ENCODE measurements at places on chromosomes 1 and 21.

DNA sequence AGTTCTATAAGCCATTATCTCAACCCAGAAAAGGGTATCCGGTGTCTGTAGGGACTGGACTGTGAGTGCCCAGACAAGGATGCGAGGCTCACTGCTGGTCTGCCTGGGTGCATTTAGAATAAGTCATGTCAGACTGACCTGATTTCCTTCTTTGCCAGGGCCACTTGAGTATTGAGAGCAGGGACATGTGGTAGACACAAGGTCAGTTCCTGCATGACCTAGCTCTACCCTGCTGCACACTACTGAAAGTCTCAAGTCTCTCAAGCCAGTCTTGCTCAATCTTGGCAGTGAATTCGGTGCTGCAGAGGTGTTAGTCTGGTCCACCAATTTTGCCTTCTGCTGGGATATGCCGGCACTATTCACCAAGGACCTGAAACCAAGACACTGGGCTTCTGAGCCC, 180.1 kb downstream of the C1orf94 start:
- DNase-seq: no peak

- no peak for DNase-seq
Measured at GRCh38 chr1:219952361-219952760, 24.0 kb upstream of the SLC30A10 start.

GRCh38 chr1:3662080-3662671, 9.9 kb downstream of the TP73 start:
- DNase-seq: no peak

GRCh38 chr1:8122160-8122476, 96.0 kb upstream of the ERRFI1 start:
- DNase-seq: no peak

GRCh38 chr21:21713651-21714180, 715.5 kb downstream of the NCAM2 start:
- DNase-seq: no peak

- DNase-seq: no peak
Measured at GRCh38 chr1:63612564-63612963, 19.4 kb downstream of the PGM1 start.

DNA sequence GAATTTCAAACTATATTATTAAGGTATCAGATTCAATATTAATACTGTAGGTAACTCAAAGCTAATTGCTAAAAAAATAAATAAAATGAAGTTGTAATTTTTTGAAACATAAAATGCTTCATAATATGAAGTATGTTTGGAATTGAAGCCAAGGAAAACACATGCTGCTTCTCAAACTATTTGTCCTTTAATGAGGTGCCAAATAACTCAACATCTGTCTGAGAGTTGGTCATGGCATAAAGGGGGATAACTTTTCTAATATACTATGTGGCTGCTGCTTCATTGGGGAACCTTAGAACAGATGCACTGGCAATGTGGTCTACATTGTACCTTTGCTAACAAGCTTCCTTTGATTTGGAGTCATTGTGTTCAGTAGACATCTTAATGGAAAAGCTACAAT, 96.7 kb downstream of the PDE4B start:
- DNase-seq: no peak

- DNase-seq: no peak
Measured at GRCh38 chr21:33839167-33839716, 76.4 kb downstream of the ATP5PO start.

DNA sequence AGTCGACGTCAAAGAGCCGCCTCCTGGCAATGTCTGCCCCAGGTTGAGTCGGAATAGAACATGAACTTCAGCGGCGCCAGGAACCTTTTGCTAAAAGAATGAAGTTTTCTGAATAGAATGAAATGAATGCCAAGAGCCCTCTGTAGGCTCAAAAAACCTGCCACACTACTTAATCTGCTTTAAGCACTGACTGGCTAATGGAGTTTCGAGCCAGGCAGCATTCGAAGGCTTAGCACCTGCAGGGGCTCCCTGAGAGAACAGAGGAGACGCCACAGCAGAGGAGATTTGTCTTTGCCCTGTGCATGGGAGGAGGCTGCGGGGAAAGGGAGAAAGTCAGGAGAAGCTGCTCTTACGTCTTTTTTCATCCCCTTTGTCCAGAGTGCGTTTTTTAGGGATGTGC, 641.7 kb downstream of the AJAP1 start:
- no peak for DNase-seq

GRCh38 chr1:87249803-87250202, 78.9 kb upstream of the LMO4 start:
- DNase-seq: no peak

DNA sequence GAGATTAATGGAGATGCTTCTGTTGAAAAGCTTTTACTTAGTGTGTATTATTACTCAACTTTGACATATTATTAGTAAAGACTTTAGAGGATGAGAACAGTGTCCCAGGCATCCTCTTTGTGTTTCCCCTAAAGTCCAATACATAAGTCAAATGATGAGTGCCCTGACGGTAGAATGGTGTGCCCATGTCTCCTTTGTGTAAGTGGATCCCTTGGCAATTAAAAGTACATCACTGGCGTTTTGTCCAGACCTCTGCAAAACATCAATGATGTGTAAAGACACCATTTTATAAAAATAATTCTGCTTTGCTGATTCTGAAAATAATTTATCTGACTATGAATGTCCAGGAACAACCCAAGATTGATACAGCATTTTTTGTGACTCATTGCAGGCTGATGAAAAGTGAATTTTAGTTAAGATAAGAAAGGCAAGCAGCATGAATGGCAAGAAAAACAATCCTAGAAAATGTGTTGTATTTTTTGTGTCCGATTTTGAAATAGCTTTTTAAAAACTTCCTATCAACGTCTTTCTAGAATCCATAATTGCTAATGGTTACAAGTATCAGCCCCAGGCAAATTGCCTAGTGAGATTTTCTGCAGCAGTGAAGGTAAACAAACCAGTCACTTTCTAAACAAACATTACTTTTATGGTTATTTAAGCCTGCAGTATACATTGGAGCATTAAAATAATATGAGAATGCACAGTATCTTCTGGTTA, 251.5 kb downstream of the PTPRC start:
- DNase-seq: no peak

GRCh38 chr1:42886800-42887199, 40.4 kb downstream of the ZNF691 start:
- DNase-seq: no peak

- no peak for DNase-seq
Measured at GRCh38 chr1:7579831-7580804, 191.0 kb upstream of the VAMP3 start.

GRCh38 chr1:165173409-165173808, 183.1 kb downstream of the LMX1A start:
- DNase-seq: no peak

DNA sequence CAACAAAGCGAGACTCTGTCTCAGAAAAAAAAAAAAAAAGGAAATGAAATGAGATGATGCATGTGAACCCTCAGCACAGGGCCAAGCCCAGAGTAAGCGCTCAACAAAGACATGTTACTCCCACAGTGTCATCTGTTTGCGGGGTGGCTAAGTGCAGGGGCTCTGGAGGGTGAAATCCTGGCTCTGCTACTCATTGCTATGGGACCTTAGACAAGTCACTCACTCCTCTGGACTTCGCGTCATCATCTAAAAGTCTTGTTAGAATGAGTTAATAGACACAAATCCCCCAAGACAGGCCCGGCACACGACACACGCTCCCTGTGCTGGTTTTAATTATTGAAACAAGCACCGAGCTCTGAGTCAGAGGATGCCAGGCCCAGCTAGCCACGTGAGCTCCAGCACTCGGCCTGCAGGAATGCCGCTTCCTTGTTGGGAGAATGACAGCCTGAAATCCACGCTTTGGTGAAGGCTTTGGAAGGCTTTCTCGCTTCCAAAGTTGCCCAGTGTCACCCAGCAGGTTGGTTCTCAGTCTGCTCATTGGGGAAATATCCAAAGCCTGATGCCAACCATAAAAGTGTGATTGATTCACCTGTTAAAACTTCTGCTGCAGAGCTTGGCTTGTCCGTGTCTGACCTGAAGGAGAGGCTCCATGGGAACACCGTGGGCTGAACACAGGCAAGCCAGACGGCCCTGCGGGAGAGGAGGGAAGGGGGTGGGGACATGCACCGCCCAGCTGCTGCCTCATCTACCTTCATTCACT, 36.7 kb upstream of the TARDBP start:
- DNase-seq: no peak

DNA sequence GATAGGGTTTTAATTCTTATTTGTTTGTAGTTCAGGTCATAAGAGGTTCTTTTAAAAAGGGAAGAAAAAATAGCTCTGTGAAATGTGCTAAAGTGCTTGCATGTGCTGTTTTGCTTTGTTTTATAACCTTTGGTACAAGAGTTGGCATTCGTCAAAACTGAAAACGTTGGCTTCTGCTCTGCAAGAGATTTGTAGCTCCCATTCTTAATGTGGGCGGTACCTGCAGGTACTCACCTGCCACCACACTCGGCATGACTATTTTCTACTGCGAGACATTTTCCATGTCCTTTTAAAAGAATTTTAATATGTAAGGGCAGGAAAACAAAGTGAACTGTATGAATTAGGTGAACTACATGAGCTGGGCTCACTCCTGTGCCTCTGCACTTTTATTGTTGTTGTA, 92.6 kb downstream of the ADARB1 start:
- DNase-seq: no peak

- DNase-seq: no peak
Measured at GRCh38 chr1:33146003-33146402, 35.8 kb downstream of the TRIM62 start.

DNA sequence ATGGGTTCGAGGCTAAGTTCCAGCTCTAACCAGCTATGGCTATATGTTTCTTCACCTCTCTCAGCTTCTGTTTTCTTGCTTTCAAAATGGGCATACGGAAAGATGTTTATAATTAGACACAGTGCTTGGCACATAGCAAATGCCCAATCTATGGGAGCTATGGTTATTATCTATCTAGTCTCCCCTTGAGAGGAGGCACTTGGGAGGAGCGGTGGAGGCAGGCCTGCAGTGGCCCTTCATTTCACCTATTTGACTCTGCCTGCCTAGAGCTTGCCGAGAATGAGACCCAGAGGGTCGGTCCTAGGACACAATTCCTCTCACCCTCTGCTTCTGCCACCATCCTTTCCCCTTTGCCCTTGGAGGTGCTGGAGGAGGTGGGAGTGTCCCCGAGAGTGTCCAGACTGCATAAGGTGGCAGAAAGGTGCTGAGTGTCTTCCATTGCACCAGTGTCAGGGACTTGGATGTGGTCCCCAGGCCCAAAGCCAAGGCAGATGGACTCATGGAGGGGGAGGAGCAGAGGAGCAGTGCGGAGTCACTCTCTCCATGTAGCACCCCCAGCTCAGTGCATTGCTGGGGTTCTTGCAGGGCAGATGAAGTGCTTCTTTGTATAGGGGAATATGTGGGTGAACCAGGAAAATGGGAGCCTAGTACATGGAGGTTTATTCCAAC, 9.0 kb downstream of the LGR6 start:
- DNase-seq: no peak

DNA sequence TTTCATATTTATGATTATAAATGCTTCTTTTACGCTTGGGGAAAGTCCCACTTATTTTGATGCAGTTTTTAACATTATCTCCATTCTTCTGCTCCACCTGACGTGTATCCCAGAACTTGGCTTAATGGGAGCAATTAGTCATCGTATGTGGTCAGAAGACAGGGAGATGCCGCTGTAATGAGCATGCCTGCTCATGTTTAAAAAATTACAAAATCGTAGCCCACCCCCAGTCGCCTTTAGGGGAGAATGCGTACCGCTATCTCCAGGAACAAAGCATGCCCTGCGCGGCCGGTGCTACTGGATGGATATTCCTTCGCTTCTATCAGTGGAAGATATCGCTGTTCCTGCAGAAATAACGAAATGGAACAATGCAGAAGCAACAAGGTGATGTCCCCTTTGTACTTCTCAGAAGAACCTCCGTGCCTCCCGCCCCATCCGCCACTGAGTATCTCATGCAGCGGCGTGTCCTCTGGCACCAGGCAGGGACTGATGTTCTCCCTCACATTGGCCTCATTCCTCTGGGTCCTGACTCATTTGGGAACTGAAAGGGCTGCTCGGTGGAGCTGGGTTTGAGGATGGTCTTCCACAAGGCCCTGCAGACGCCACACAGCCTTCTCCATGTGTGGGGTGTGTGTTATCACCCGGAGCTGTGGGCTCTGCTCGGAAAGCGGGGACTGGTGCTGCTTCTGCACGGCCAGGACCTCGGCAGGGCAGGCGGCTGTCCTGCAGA, 116.3 kb upstream of the COL6A1 start:
- no peak for DNase-seq

DNA sequence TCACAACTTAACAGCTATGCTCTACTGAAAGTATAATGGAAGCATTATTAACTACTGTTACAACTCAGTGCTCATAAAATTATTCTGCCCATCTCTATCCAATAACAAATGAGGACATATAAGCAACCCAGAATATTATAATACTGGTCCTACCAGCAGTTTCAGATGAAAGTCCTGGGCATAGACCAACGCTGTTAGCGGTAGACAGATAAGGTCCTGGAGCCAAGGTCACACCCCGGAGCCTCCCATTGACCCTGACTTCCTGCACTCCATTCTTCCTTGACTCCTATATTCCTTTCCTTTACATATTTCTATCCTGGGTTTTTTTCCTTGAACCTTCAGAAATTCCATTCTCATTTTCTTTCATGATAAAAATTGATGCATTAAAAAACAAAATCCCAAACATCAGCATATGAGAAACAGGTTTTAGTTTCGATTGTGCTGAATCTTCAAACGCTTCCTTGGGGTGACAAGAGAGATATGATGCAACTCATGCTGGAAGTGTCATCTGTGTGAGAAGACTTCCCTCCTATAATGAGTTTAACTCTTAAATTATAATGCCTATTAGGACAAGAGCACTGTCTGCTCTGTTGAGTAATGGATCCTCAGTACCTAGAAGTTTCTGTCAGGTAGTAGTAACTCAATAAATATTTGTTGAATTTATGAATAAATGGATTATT, 831.1 kb downstream of the LRRIQ3 start:
- no peak for DNase-seq

GRCh38 chr1:198903621-198904020, 264.8 kb downstream of the PTPRC start:
- DNase-seq: no peak

DNA sequence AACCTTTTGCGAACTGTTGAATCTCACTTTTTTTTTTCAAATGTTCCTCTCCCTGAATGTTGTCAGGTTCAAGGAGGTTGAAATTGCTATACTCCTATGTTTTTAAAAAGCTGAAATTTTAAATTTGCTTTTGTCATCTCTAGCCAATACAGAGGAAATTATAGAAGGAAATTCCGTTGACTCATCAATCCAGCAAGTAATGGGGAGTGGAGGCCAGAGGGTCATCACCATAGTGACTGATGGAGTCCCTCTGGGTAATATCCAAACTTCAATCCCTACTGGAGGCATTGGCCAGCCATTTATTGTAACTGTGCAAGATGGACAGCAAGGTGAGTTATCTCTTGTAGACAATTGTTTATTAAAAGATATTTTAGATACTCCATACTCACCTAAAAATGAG, 36.3 kb downstream of the GABPB2 start:
- no peak for DNase-seq

DNA sequence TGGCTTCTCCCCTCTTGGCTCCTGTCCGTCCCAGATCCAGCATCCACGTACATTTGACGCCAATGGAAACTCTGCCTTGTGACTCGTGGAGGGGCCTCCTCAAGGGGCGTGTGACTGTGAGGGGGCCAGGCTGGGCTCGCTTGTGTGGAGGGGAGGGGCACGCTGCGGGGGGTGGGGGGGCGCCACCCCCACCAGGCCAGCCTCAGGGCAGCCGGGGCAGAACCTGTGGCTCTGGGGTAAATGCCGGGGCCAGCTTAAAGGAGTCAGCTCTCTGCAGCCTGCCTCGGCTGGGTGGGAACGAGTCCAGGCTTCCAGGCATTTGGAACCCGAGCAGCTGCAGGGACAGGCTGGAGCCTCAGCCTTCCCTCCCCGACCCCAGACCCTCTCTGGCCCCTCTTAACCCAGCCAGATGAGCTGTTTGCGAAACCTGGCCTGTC, 94.1 kb downstream of the SIK1 start:
- no peak for DNase-seq
